Jurkat, Clone E6-1 (cell line): ENCODE measurements at places on chromosomes 6 and 20.
A peak's percentile ranks its signal among the peaks of the same experiment; 100 is the strongest.

DNA sequence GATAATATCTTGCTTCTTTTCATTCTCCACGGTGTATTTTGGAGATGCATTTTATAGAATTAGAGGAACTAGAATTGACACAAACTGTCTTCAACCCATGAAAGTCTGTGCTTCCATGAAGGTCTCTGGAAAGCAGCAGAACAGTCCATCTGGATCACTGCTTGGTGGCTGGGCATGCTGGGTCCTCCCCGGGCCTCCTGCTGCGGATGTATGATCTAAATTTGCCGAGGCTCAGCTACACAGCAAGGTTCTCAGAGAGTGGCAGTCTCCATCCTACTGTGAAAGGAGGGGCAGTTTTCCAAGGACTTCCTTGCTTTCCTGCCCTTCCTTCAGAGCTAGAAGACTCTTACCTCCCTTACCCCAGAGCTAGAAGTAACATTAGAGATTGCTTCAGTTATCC lies 15.1 kb downstream of the PKIG start:
- no peak for DNase-seq

DNA sequence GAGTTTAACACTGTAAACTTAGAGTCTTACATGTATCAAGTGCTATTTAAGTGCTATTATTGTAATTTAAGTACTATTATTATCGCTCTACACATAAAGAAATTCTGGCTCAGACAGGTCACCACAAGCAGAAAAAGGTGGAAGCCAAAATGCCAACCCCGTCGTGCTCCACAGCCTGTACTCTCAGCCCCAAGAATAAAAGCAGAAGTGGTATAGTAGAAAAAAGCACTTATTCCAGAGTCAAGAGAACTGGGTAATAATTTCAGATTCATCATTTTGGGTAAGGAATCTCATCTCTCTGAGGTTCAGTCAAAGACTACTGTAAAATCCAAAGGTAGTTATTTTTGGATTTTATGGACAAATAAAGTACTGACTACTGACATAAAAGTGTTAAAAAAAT lies 943 bp downstream of the ZUP1 start:
- DNase-seq, result no peak

DNA sequence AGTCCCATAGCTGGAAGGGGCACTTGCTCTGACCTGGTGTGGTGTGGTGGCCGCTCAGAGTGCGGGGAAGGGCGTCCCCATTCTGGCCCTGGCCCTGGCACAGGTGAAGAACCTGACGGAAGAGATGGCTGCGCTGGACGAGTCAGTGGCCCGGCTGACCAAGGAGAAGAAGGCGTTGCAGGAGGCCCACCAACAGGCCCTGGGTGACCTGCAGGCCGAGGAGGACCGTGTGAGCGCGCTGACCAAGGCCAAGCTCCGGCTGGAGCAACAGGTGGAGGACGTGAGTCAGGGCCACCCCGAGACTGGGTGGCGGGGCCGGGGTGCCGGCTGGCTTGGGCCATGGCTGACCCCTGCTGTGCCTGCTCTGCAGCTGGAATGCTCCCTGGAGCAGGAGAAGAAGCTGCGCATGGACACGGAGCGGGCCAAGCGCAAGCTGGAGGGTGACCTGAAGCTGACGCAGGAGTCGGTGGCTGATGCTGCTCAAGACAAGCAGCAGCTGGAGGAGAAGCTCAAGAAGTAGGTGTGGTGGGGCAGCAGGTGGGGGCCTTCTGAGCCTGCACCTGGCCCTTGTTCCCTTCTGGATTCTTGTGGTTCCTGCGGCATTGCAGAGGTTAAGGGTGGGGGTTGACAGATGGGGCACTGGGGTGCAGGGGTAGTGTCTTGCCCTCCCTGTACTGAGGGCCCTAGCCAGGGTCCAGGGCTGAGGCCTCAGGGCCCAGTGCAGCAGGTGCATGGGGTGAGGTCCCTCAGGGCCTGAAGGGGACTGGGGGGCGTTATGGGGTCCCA lies 40.8 kb downstream of the MYH7B start:
- DNase-seq, result peak; percentile 46

DNA sequence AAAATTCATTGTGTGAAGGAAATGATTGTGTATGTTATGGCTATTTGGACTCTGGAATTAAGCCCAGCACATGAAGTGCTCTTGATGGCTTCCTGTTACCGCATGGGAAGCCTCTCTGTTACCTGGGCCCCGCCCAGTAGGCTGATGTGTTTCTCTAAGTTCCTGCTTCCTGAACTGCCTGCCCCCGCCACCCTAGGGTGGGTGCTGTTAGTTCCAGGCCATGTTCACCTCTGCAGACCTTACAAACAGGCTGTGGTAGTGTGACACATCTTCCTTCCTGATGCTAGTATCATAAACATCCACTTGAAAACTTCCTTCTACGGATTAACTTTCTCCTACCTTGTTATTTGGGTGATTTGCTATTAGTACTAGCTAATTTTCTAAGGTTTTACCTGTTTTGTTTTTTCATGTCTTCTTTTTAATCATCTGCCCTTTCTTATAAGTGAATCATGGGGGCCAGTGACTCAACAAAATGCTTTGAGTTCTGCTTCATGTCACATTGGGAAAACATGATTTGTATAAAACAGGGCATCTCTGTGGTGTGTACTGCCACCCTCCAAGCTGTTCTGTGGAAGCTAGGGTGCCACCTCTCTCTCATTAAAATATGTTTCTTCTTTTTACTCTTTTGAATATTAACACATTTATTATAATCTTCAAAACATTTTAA lies 40.6 kb downstream of the SH3BGRL2 start:
- no peak for DNase-seq

- no peak for DNase-seq
Observed at GRCh38 chr6:156587071-156587470, 190.1 kb upstream of the ARID1B start.

DNA sequence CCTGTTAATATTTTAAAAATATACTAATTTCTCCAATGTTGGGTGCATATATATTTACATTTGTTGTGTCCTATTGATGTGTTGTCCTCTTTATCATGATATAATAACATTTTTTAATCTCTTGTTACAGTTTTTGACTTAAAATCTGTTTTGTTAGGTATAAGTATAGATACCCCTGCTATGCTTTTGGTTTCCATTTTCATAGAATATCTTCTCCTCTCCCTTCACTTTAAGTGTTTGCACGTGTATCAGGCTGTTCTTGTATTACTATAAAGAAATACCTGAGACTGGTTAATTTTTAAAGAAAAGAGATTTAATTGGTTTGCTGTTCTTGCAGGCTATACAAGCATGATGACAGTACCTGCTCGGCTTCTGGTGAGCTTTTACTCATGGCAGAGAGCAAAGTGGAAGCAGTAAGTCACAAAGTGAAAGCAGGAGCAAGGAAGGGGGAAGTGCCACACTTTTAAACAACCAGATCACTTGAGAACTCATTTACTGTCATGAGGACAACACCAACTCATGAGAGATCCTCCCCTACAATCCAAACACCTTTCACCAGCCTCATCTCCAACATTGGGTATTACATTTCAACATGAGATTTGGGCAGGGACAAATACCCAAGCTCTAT lies 340.5 kb upstream of the SYNCRIP start:
- no peak for DNase-seq

DNA sequence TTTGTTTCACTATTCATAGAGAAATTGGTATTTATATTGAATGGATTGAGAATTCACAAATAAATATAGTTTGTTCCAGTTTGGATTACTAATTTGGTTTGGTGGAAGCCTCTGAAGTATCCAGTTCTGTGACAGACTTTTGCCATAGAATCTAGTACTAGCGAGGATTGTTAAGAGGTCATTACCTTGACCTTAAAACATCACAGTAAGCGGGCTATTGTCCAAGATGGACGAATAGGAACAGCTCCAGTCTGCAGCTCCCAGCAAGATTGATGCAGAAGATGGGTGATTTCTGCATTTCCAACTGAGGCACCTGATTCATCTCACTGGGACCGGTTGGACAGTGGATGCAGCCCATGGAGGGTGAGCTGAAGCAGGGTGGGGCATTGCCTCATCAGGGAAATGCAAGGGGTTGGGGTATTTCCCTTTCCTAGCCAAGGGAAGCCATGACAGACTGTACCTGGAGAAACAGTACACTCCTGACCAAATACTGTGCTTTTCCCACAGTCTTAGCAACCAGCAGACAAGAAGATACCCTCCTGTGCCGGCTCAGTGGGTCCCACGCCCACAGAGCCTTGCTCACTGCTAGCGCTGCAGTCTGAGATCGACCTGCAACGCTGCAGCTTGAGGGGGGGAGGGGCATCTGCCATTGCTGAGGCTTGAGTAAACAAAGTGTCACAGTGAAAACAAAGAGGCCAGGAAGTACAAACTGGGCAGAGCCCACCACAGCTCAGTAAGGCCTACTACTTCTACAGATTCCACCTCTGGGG lies 66.4 kb upstream of the NEDD9 start:
- DNase-seq, result no peak

DNA sequence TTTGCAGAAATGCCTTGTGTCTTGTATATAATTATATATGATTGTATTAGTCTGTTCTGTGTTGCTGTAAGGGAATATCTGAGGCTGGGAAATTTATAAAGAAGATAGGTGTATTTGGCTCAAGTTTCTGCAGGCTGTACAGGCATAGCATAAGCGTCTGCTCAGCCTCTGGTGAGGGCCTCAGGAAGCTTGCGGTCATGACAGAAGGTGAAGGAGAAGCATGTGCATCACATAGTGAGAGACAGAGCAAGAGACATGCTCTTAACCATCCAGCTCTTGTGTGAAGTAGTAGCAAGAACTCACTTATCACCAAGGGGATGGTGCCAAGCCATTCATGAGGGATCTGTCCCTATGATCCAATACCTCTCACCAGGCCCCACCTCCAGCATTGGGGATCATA lies 6.5 kb downstream of the DCBLD1 start:
- DNase-seq, result no peak

GRCh38 chr6:29742127-29742526 lies 18.9 kb downstream of the HLA-F start:
- DNase-seq, result no peak

GRCh38 chr6:29631860-29632731 lies 887 bp downstream of the GABBR1 start:
- no peak for DNase-seq

- peak; percentile 82 for DNase-seq
Observed at GRCh38 chr20:13683833-13684232, 45.1 kb upstream of the TASP1 start.

GRCh38 chr6:21522143-21522747 lies 71.3 kb upstream of the SOX4 start:
- no peak for DNase-seq

GRCh38 chr20:23129266-23129665 lies 43.1 kb upstream of the CD93 start:
- no peak for DNase-seq

DNA sequence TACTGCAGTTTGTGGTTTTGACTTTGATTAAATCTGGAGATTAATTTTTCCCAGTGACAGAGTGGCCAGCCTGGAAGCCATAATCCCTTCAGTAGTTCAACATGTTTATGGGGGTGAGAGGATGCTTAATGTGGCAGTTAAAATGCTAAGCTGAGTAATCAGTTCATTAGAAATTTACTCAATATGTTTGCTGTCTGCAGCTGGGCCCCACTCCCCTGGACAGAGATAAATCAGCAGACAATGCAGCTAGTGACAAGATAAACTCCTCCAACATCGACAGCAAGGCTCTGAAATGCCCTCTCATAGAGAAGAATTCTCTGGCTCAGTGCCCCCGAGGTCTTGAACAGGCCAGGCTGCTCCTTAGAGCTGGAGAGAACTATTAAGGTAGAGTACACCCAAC lies 101.9 kb downstream of the LRFN2 start:
- DNase-seq, result no peak

- no peak for DNase-seq
Observed at GRCh38 chr6:5968817-5969734, 37.6 kb downstream of the NRN1 start.

GRCh38 chr6:148328876-148329555 lies 13.6 kb upstream of the SASH1 start:
- DNase-seq, result no peak

- no peak for DNase-seq
Observed at GRCh38 chr6:168195712-168196111, 116.7 kb upstream of the FRMD1 start.

DNA sequence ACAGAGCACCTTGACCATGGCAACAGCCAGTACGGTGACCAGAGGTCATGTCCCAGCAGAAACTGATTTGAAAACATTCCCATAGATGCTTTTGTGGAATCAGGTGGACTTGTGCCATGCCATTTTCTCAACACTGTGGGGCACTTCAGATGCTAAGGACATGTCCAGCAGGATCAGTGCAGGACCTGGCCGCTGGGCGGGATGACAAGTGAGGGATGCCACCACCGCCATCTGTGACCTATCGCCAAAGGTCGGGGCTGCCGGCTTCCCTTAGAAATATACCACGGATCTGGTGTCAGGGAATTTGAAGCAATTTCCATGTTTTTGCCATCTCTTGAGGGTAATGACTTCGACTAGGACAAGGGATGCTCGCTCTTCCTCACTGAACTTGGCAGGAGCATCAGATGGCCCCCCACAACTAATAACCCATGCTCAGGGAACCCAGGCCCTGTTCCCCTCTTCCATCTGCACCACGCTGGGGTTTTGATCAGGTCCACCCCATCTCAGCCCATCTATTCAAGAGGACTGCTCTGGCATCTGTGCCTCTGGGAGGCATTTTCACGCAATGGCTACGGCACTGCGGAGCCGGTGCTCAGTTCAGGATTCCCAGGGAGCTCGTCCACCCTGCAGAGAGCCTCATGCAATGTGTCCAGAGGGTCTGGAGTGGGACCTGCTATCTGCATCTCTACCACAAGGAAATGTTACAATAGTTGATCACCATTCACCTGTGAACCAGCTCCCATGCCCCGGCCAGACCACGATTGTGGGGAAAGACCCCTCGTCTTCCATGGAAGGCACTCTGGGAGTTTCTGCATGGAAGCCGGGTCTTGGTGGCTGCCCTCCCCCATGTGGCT lies 302.6 kb downstream of the TAF4 start:
- DNase-seq, result no peak

DNA sequence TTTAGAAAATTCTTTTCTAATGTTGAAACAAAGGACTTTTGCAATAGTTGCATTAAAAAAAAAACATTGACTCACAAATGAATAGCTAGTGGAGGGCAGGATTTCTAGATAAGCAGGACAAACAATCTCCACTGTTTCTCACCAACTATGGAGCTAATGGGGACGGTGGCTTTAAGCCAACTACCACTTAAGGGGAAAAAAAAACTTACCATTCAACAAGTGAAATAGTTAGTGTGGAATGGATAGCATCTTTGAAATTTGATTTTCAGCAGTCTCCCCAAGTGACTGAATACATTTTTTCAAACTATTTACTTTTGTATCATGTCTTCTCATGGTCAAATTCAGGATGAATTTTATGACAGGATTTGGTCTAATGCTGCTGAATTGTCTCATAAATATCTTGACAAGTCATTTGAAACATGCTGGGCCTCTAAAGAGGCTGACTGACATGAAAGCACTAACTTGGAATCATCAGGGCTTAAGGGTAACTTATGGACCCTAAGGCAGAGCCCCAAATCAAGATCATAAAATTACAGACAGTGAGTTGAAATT lies 100.5 kb downstream of the EYA4 start:
- DNase-seq, result no peak

- DNase-seq, result no peak
Observed at GRCh38 chr20:21453690-21454089, 56.4 kb upstream of the NKX2-4 start.

DNA sequence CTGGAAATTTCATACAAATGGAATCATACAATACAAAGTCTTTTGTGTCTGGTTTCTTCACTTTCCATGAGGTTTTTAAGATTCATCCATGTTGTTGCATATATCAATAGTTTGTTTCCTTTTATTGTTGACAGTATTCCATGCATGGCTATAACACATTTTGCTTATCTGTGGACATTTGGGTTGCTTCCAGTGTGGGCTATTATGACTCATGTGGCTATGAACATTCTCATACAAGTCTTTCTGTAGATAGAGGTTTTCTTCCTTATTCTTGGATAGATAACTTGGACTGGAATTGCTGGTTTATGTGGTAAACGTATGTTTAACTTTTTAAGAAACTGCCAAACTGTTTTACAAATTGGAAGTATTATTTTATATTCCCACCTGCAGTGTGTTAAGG lies 30.0 kb upstream of the KIF6 start:
- DNase-seq, result no peak
